Frontal cortex (tissue), 4 donors: ENCODE measurements at places on chromosomes 13 and 19. TPM values are rescaled to one million over a fixed set of nuclear protein-coding genes. Genes with fewer than 3 reads are reported as not detected.

DNA sequence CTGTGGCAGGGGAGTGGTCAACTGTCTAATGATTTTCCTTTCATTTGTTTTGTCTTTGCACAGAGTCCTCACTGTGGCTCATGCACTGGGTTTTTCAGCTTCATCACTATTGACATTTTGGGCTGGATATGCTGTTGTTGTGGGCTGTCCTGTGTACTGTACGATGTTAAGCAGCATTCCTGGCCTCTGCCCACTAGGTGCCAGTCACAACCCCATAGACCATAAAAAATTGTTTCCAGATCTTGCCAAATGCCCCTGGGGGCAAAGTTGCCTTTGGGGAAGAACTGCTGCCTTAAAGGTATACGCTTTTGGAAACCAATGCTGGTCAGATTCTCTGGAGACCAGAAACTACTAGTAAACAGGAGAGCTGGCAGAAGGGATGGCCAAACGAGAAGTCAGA lies 310.4 kb downstream of the SPRY2 start:
- DNase-seq, result no peak

- no peak for DNase-seq
Observed at GRCh38 chr19:33212436-33213172, 13.0 kb downstream of the SLC7A10 start.

DNA sequence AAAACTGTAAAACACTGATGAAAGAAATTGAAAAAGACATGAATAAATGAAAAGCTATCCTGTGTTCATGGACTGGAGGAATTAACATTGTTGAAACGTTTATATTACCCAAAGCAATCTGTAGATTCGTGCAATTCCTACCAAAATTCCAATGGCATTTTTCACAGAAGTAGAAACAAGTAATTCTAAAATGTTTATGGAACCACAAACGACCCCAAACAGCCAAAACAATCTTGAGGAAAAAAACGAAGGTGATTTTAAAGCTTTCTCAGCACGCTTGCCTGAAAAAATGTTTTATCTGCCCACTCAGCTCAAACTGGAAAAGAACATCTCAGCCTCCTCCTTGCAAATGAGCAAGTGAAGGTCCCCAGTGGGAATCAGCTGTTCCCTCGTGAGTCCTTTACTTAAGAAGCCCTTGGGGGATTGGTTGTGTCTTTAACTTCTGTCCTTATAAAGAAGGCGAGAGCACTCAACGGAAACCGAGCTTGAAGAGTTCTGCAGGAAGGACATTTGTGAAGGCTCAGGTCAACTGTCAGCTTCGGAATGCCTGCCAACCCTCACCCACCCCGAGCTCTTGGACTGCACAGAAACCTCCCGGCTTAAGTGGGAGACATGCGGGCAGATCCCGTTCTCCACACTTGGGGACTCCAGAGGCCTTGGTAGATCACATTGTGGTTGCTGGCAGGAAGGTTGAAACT lies 256.0 kb upstream of the IRS2 start:
- no peak for DNase-seq

DNA sequence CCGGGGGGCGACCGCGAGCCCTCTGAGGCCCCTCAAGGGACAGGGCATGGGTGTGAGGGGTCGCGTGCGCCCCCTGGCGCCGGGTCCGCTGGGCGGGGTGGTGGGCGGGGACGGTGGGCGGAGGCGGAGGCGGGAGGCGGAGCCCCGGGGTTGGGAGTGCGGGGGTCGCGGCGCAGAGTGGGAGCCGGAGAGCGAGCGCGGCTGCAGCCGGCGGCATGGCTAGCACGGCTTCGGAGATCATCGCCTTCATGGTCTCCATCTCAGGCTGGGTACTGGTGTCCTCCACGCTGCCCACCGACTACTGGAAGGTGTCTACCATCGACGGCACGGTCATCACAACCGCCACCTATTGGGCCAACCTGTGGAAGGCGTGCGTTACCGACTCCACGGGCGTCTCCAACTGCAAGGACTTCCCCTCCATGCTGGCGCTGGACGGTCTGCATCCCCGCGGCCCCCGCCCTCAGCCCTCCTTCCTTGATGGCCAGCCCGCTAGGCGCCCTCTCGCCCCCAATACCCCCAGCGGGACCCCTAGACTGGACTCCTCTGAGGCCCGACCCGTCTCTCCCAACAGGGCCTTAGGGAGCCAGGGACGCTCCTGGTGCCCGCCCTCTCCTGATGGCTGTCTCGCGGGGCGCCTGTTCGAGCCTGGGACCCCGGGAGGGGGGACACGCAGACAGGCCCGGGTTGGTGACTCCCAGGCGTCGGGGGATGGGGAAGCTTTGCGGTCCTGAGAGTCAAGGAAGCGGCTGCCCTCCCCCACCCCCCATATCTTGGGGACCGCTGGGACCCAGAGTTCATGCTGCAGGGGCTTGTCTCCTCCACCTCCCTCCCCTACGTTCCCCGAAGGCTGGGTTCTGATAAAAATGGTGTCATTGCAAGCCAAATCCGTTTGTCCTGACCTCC lies at the start of gene CLDN10:
CLDN10 (plus strand) TSS at position 182 of the 903 bp plus-strand sequence; CDS start at position 216, 34 bp downstream.
- no peak for DNase-seq

- DNase-seq, result no peak
Observed at GRCh38 chr19:19059837-19060611, 3.8 kb upstream of the SLC25A42 start.

DNA sequence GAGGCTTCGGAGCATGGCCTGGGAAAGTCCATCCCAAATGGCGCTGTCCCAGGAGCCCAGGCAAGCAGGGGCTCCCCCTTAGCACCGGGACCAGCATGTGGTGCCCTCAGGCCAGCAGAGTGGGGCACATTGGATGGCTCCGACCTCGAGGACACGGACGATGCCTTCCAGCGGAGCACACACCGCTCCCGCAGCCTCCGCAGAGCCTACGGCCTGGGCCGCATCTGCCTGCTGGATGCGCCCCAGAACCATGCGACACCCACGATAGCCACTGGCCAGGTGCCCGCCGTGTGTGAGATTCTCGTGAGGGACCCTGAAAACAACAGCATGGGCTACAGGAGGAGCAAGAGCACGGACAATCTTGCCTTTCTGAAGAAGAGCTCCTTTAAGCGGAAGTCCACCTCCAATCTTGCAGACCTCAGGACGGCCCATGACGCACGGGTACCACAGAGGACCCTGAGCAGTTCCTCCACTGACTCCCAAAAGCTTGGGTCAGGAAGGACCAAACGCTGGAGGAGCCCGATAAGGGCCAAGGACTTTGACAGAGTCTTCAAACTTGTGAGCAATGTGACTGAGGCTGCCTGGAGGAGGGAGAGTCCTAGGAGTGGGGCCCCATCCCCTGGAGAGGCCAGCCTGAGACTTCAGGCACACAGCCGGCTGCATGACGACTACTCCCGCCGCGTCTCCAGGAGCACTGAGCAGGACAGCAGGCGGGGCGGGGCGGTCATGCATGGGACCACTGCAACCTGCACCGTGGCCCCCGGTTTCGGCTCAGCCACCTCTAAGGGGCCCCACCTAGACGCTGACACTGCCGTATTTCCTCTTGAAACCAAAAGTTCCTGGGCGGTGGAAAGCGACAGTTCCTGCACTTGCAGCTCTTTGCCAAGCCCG lies 63.1 kb downstream of the SPATA13 start:
- no peak for DNase-seq

GRCh38 chr13:41460074-41460465 lies 2.7 kb downstream of the RGCC start:
- DNase-seq, result no peak

ZGLP1 gene
- total RNA-seq, result 1.6 TPM
